Gastroesophageal sphincter (tissue), 4 donors: ENCODE measurements at places on chromosomes 13 and 19. TPM values are rescaled to one million over a fixed set of nuclear protein-coding genes. Genes with fewer than 3 reads are reported as not detected.

DNA sequence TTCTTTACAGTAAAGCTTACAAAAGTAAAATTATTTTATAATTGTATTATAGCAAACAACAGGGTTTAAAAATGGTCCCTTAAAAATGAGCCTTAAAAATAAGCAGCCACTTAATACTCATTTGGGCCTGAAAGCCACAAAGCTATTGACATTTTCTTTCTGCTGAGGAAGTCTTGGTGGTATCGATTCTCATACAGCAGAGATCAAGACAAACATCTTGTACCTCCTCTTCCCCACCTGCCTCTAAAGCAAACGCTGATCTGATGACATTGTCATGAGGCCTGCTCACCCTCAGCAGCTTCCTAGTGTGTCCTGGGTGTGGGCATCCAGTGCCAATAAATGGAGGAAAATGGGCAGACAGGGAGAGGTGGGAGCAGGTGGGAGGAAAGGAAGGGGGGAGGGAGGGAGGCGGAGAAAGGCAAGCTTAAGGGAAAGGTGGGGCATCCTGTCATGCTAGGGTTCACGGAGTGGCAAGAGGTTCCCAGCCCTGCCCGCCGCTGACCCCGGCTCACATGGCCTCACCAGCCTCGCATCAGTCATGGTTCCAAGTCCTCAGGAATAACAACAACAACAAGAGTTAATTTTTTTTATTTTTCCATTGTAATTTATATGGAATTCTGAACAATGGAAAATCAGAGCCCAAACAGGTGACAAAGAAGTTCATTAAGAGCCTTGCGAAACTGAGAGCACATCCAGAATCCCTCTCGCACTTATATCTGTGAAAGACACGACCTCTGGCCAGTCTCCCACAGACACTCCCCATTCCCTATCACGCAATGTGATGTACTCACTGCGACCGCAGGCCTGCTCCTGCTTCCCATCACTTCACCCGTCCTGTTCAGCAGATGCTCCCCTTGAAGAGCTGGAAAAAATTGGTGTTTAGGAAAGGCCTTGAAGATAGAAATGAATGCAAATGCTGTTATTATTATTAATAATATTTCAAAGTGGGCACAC is 15.1 kb upstream of the ATP11A start:
- no peak overlapping the region for H3K4me3 ChIP-seq
- no peak for ATAC-seq
- H3K27ac ChIP-seq: no peak overlapping the region

Gene GRIK5
- 23.4 TPM for total RNA-seq

Gene CACNG8
- total RNA-seq: not detected

GRCh38 chr19:9323557-9323918 is 441 bp upstream of the ZNF559 start:
- H3K4me1 ChIP-seq: peaks cover 3% of the 10 kb centered on the region
- H3K36me3 ChIP-seq: peaks cover 31% of the 10 kb centered on the region
- H3K27ac ChIP-seq: peak overlapping the region; percentile 91
- H3K4me3 ChIP-seq: peak overlapping the region; percentile 60
- H3K27me3 ChIP-seq: no peaks in the 10 kb centered on the region

DNA sequence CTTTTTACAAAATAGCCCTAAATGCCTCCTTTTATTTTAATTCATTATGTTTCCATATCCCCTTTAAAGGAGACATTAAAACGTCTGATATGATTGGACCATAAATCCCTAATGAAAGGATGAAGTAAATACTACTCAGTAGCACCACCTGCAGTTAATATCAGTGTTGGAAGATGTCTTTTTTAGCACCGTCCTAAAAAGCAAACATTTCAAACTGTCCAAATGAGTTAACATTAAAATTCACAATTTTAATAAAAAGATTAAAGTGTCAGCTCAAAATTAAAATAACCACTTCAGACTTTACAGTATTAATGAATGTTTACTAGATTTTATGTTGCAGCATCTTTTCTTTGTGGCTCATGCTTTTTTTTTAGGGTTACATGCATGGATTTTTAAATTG is 12.3 kb downstream of the ZNF507 start:
- no peak overlapping the region for H3K27ac ChIP-seq
- no peak for ATAC-seq
- H3K4me1 ChIP-seq: peaks cover 15% of the 10 kb centered on the region
- peaks cover 98% of the 10 kb centered on the region for H3K36me3 ChIP-seq
- no peak overlapping the region for H3K4me3 ChIP-seq

DNA sequence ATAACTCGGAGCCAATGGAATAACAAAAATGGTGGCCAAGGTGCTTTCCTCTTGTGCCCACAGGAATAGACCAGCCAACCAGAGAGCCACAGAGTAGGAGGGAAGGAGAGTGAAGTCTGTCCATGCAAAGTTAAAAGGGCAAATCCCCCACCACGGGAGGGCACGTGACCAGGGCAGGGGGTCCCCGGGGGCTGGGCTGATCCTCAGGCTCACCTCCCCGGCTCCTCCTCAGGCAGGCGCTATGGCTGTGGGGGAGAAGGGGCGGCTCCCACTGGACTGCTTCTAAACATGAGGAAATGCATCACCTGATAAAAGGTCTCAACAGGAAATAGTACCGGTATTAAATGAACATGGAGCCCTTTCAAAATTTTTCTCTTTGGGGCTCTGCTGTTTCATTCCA is 73.2 kb upstream of the SLC15A1 start:
- no peaks in the 10 kb centered on the region for H3K4me1 ChIP-seq
- H3K4me3 ChIP-seq: no peak overlapping the region
- no peak overlapping the region for H3K27ac ChIP-seq
- no peak for ATAC-seq
- peaks cover 95% of the 10 kb centered on the region for H3K36me3 ChIP-seq

DNA sequence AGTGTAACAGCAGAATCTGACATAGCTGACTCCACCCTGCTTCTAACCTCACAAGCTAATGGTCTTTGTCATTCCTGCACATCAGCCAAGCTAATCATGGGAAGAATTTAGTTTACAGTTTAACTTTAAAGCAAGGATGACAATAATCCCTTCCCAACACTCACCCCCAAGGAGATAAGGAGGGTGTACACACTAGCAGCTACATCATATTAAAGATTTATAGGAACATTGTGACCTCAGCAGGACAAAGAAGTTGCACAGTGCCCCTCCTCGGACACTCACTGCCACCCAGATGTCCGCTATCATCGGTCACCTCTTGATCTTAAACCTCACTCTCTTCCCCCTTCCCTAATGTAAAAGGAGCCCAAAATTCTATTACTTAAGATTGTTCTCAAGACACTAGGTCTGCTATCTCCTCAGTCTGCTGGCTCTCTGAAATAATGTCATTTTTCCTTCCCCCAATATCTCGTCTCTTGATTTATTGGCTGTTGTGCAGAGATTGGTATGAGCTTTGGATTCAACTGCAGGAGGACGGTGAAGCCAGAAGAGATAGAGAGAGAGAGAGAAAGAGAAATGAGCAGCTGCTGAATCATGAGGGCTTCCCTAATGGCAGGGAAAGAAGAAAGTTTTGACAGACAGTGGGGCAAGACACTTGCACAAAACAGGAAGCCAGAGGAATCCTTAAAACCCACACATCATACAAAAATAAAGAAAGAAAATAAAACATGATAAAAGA is 17.5 kb upstream of the FFAR2 start:
- ATAC-seq: no peak
- no peaks in the 10 kb centered on the region for H3K36me3 ChIP-seq
- H3K27ac ChIP-seq: no peak overlapping the region
- H3K4me1 ChIP-seq: no peaks in the 10 kb centered on the region

Gene NLRP11
- not detected for total RNA-seq

DNA sequence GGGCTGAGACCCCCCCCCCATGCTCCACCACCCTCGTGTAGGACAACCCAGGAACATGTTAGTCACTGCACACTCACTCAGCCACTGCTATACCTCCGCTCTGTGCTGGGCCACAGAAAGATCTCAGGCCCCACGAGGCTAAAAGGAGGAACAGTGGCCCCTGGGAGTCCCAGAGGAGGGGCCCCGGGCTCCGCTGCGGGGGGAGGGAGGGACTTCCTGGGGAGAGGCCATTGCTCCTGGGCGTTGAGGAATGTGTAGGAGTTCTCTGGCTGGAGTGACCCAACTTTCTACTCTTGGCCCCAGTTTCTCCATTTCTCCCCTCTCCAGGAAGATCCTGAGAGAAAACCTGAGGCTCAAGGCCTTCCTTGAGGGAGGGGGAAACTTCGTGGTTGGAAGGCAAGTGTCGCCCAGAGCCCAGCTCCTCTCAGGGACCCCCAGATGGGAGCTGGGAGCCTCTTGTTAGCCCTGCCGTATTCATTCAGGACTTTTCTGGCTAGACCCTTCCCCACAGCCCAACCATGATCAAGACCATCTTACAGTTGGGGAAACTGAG is 13.6 kb downstream of the ONECUT3 start:
- peaks cover 100% of the 10 kb centered on the region for H3K27me3 ChIP-seq

Gene C3
- 724 TPM for total RNA-seq

- no peaks in the 10 kb centered on the region for H3K27me3 ChIP-seq
- ATAC-seq: no peak
- no peak overlapping the region for H3K4me3 ChIP-seq
- H3K27ac ChIP-seq: no peak overlapping the region
- no peaks in the 10 kb centered on the region for H3K4me1 ChIP-seq
Measured at GRCh38 chr13:34361560-34361959, 543.6 kb downstream of the RFC3 start.

Gene AMH
- total RNA-seq: 0.23 TPM

Gene SLAIN1
- 13.7 TPM for total RNA-seq

DNA sequence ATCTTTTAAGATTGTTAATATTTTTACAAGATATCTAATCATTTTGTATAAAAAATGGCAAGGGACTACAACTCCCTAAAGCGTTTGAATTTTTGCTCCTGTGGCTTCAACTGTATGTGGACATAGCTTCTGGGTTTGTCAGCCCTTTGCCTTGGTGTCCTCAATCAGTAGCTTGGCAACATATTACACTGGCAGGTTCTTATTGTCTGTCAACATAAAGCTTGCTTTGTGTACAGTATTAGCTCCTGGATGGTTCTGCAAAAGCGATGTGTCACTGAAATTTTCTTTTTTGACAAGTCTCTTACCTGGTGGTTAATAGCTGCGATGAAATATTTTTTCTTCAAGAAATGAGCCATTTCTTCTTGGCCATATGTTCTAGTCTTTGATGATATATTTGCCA is 190.0 kb downstream of the HS6ST3 start:
- no peak overlapping the region for H3K4me3 ChIP-seq
- H3K4me1 ChIP-seq: no peaks in the 10 kb centered on the region
- no peaks in the 10 kb centered on the region for H3K36me3 ChIP-seq
- ATAC-seq: no peak

Gene PROZ
- total RNA-seq: not detected

DNA sequence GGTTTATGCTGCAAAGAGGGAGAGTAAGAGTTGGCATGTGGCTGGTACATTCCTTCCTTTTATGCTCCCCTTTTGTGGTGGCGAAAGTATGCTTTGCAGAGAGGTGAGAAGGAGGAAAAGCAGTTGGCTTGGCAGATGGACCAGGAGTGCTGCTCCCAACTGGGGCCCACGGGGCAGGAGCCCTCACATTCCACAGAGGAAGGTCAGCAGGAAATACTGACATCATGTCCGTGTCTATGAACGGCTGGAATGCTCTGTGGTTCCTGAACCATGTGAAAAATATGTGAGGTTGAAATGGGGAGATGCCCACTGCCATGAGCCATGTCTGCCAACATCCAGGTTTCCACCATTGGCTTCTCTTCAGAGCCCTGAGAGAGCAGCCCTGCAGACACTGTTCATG is 33.3 kb upstream of the GAS6 start:
- H3K4me3 ChIP-seq: no peak overlapping the region
- H3K27me3 ChIP-seq: no peaks in the 10 kb centered on the region
- ATAC-seq: peak; percentile 61
- peaks cover 37% of the 10 kb centered on the region for H3K4me1 ChIP-seq
- H3K27ac ChIP-seq: peak overlapping the region; percentile 15
- no peaks in the 10 kb centered on the region for H3K36me3 ChIP-seq

Gene FUT6
- total RNA-seq: not detected

DNA sequence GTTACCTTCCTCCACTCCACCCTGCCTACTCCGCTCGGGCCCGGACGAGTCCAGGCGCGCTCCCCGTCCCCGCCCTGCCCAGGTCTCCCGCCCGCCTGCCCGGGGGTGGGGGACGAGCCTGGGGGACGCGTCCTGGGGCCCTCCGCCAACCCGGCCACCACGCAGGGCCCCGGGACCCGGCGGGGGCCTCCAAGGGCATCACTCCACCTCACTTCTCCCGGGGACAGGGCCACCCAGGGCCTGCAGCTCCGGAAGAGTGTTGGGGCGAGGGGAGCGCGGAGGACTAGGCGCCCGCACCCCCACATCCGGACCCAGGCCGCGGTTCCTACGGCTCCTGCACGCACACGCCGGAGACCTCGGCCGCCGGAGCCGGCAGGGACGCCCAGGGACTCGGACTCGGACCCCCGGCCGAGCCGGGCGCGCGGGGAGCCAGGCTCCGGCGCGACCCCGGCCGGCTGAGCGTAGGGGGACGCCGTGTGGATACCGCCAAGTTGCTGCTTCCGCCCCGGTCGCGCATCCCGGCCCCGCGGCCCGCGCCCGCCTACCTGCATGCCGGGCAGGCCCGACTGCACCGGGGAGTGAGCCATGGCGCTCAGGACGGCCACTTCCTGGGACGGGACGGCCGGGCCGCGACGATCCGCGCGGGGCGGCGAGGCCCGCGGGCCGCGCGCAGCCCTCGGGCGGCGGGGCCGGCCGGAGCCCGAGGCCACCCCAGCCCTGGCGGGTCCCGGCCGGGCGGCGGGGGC is 534 bp downstream of the STK24 start:
- peak overlapping the region; percentile 100 for H3K27ac ChIP-seq
- peak overlapping the region; percentile 94 for H3K4me3 ChIP-seq
- peak; percentile 44 for ATAC-seq
- H3K27me3 ChIP-seq: no peaks in the 10 kb centered on the region

GRCh38 chr19:41877916-41878905 is 1.1 kb downstream of the CD79A start:
- H3K27ac ChIP-seq: no peak overlapping the region
- no peaks in the 10 kb centered on the region for H3K27me3 ChIP-seq
- no peaks in the 10 kb centered on the region for H3K4me1 ChIP-seq
- no peak for ATAC-seq

GRCh38 chr19:46429999-46430398 is 1.3 kb upstream of the PNMA8C start:
- no peak for ATAC-seq
- H3K36me3 ChIP-seq: no peaks in the 10 kb centered on the region
- H3K4me3 ChIP-seq: no peak overlapping the region
- H3K27me3 ChIP-seq: peaks cover 46% of the 10 kb centered on the region
- no peak overlapping the region for H3K27ac ChIP-seq
